ENCODE measurements at places on chromosomes 4 and X.

- DNase-seq, result no peak
These were observed 123.2 kb downstream of the BMPR1B start for GRCh38 chr4:94880956-94881355.

DNA sequence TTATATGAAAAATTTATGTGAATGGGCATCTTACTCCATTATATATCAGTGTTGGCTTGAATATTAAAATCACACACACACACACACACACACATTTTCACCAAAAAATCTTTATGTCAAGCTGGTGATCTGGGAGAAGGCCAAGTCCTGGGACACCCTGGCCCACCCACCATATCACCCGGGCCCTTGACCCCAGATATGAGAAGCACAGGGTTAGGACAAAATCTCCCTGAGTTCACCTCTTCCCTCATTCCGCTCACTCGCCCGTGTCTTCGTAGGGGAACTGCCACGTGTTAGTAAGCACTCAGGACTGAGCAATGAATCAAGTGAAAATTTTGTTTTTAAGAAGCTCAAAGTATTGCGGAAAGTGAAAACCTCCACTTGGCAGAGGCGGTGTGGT, 103.8 kb upstream of the PSAPL1 start:
- DNase-seq, result no peak

GRCh38 chrX:17185431-17185830, 189.6 kb upstream of the NHS start:
- DNase-seq, result no peak

- peak; percentile 42 for DNase-seq
These were observed 29.0 kb downstream of the REELD1 start for GRCh38 chr4:146243141-146243882.

DNA sequence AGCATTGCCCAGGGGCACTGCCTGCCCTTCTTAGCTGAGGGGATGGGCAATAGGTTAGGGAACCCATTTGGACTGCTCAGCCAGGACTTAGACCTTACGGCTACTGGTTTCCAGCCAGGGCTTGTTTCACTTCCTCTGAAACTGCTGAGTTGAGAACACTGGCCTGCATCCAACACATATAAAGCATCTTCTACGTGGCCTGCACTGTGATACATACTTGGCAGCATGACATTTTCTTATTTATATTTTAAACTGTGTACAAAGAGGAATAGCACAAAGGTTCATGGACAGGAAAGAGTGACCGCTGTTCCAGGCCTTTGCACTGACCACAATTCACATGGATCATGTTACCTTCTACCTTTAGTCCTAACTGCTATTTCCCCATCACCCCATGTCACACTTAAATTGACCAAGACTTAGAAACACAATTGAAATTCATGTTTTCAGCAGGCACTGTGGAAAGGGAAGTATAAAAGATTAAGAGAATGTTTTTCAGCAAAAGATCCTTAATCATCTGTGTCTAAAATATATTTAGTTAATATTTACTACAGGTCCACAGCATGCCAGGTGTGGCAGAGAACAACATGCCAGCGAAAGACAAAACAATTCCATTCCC, 43.7 kb downstream of the NLGN4X start:
- no peak for DNase-seq

DNA sequence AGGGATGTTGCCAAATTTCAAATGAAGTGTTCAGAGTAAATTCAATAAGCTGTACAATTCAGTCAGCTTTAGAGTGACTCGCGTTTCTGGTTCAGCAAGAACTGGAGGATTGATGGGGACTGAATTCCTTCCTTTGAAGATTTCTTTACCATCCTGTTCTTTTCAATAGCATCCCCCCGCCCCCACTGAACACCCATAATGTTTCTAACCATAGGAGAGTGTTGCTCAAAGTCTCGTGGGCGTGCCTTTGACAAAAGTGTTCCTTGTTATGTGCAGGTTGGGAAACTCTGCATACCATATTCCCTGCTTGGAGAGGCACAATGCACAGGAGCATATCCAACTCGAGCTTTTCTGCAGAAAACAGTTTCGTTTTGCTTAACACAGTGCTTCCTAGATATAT, 323.5 kb upstream of the CASK start:
- DNase-seq, result no peak

DNA sequence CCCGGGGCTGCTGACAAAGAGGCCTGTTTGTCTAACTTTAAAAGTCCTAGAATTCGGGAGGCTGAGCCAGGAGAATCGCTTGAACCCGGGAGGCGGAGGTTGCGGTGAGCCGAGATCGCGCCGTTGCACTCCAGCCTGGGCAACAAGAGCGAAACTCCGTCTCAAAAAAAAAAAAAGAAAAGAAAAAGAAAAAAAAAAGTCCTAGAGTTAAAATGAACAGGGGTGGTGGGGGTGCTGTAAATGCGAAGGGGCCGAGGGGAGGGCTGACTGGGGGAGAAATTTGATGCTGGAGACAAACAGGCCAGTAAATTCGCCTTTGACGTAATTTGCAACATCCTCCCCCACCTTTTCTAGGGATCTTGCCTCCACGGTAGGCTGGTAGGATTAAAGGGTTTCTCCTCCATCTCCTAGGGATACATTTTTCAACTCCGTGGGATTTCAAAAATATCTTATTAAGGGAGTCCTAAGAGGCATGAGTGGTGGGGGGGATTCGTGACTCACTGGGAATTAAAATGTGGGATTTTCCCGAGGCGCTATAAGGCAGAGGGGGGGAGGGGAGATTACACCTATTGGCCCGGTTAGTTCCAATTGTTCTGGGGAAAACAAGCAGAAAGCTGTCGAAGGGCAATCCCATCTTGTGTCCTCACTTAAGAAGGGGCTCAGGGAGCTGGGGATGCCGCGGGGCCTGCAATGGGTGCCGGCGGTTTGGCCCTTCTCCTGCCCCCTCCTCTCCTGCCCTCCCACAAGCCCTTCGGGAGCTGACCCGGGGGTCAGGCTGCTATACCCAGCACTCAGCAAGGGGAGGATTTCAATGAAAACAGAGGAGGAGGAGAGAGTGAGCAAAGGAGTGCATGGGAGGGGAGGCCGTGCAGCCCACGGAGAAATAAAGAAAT, 3.0 kb upstream of the BCOR start:
- DNase-seq, result no peak

- DNase-seq, result no peak
These were observed 46.6 kb upstream of the CDX4 start for GRCh38 chrX:73400136-73400748.

DNA sequence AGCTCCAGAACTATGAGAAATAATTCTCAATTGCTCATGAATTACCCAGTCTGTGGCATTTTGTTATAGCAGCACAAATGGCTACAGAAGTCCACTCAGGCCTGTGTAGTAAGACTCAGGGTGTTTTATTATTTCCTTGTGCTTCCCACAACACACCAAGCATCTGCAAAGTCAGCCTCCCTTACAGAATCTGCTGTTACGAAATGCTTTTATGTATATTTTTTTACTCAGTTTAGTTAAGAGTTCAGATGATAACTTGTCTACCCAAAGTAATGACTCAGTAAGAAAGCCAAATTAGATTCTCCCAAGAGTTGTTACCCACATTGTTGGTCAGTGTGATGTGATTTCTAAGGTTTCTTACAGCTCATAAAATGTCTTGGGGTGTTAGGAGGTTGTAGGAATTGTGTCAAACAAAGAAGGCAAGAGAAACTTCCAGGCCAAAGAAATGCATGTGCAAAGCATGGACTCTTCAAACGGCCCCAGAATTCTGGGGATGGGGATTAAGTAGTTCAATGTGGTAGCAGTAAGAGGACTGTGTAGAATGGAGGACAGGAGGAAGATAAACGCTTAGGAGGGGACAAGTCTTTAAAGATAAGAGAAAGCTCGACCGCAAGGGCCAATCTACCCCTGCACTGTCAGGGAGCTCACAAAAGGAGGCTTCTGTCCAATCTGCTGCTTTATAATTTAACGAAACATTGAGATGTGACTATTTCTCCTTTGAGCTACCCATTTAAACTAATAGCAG, 35.4 kb upstream of the TMEM184C start:
- DNase-seq, result no peak

- no peak for DNase-seq
These were observed 123.8 kb downstream of the GABRA2 start for GRCh38 chr4:46266106-46266505.

DNA sequence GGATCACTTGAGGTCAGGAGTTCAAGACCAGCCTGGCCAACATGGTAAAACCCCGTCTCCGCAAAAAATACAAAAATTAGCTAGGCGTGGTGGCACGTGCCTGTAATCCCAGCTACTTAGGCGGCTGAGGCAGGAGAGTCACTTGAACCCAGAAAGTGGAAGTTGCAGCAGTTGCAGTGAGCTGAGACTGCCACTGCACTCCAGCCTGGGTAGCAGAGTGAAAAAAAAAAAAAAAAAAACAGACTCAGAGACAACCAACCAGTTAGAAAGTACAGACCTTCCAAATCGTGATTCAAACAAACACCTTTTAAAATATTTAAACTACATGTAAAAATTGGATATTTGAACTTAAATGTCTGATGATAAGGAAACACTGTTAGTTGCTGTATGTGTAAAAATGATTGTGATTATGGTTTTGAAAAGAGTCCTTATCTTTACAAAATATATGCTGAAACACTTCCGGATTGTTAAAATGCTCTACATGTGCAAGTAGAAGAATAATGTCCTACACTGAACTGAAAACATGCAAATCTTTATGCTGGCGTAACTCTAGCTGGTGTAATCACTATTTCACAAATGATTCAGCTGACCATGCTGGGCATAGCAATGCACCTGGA, 37.8 kb downstream of the SH3KBP1 start:
- peak; percentile 74 for DNase-seq

DNA sequence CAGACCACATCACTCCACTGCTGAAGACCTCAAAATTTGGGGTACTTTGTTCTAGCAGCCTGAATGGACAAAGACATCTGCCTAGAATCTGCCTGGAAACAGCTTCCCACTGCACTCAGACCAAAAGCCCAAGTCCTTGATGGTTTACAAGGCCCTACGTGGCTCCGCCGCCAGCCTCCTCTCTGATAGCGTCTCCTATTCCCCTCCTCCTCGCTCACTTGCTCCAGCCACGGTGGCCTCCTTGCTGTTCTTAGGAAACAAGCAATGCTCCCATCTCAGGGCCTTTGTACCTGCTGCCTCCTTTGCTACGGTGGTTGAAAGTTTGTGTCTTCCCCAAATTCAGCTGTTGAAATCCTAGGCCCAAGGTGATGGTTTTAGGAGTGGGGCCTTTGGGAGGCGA, 34.7 kb upstream of the SORCS2 start:
- no peak for DNase-seq

DNA sequence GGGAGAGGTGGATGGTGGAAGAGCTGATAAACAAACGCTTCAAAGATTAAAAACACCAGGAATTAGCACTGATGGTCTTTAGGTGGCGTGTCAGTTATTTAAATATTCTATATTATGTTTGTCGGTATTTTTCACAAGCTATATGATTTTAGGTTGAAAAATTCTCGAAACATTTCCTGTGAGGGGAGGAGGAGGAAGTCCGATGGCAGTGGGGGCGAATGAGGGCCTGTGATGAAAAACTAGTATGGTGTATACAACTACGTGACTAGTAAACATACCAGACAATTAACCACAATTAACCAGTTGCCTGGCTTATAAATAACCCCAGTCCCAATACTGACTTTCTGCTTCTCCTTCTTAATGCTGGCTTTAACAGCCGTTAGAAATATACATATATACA, 595 bp upstream of the NAP1L2 start:
- no peak for DNase-seq

GRCh38 chrX:72539822-72540221, 32.8 kb downstream of the HDAC8 start:
- no peak for DNase-seq

- no peak for DNase-seq
These were observed 423.5 kb upstream of the CTSO start for GRCh38 chr4:156377036-156377710.

DNA sequence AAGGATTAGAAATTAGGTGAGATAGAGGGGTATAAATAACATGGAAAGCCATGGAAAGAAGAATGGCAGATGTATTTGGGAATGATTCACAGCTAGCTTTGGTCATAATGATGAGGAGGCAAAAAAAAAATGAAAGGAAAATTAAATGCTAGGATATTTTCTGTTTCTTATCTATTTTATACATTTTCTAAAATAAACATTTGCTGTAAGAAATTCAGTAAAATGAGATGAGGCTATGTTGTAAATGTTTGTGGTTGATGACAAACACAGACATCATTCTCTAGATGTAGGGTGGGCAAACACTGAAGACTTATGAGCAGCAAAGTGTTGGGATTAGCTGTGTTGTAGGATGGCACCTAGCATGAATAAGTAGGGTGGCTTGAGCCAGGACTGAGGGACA, 407.1 kb downstream of the IL15 start:
- no peak for DNase-seq

DNA sequence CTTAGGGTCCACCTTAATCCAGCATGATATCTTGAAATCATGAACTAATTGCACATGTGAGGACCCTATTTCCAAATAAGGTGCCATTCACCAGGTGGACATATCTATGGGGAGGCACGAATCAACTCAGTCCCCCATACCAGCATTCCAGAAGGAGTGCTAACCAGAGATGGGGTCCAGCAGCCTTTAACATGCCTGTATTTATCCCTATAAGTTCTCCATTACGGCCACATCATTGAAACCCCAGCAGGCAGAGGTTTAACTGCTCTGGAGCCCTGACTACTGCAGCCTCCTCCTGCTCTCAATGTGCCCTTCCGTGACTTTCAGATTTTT, 3.2 kb upstream of the ASMTL start:
- DNase-seq, result no peak

- no peak for DNase-seq
These were observed 34.0 kb downstream of the HSD17B11 start for GRCh38 chr4:87356832-87357526.

GRCh38 chrX:150569155-150569477, 695 bp downstream of the MTM1 start:
- DNase-seq, result peak; percentile 68

GRCh38 chr4:118772081-118772766, 63.7 kb downstream of the SEC24D start:
- DNase-seq, result peak; percentile 81

DNA sequence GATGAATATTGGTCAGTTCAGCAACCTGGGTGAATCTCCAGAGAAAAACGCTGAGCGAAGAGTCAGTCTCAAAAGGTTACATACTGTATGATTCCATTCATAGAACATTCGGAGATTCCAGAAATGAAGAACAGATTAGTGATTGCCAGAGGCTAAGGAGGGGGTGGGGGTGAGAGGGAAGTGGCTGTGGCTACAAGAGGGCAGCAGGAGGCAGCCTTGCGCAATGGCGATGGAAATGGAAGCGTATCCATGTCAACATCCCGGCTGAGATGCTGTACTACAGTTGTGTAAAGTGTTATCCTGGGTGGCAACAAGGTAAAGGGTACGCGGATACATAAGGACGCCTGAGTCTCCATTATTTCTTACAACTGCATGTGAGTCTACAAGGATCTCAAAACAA, 18.0 kb downstream of the LYAR start:
- DNase-seq, result peak; percentile 20

- DNase-seq, result no peak
These were observed 98.9 kb downstream of the GPR82 start for GRCh38 chrX:41822892-41823291.

- DNase-seq, result no peak
These were observed 129.7 kb downstream of the RAPGEF2 start for GRCh38 chr4:159232465-159233106.
